ENCODE measurements at places on chromosomes 5 and 9.

GRCh38 chr5:59694411-59694810 is 199.1 kb downstream of the PDE4D start:
- no peak for DNase-seq

- no peak for DNase-seq
These were observed 100.0 kb upstream of the IFNK start for GRCh38 chr9:27423915-27424710.

DNA sequence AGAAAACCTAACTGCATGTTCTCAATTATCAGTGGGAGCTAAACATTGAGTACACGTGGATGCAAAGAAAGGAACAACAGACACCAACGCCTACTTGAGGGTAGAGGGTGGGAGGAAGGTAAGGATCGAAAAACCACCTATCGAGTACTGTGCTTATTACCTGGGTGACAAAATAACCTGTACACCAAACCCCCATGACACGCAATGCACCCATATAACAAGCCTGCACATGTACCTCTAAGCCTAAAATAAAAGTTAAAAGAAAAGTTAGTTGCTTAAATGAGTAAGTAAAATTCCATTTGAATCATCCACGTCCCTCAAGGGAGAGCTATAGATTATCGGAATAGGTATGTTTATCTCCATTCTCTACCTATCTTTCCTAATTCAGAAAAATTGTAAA is 210.2 kb upstream of the ADCY2 start:
- no peak for DNase-seq

GRCh38 chr5:155010881-155011280 is 2.7 kb upstream of the KIF4B start:
- DNase-seq, result no peak

DNA sequence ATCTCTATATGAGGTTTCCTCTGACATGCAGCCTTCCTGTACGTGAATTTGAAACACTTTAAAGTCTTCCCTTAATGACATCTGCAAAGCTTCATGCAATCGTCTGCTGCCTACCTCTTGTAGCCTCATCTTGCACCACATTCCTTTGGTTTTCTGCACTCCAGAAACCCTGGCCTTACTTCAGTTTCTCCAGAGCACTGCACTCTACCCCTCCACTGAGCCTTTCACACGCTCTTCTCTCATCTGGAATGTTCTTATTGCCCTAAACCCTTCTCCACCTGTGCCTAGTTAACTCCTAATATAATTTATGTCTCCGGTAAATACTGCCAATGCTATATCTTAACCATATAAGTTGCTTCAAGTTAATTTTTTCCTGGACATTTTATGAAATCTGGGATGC is 168.8 kb upstream of the SLC27A6 start:
- DNase-seq, result no peak

GRCh38 chr9:133037775-133038515 is 7.1 kb downstream of the GTF3C5 start:
- no peak for DNase-seq

GRCh38 chr5:157541447-157542118 is 34.0 kb downstream of the ADAM19 start:
- no peak for DNase-seq

GRCh38 chr9:18605766-18606180 is 131.8 kb downstream of the ADAMTSL1 start:
- no peak for DNase-seq
